ENCODE measurements at places on chromosomes 12 and 14.

DNA sequence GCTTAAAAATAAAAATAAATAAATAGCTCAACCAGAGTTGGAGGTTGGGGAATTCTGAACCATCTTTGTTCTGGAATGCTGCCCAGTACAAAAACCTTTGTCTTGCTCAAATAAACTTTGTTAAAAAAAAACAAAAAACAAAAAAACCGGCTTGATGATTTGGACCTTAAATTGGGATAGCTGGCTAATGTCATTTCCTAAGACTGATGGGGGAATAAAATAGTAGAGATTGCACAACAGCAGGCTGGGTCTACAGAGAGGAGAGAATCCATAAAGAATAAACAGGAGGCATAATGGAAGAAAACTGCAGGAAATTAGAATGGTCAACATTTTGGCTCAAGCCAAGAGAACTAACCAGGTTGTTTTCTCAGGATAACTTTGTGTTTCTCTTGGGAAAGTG, 370.9 kb downstream of the AEBP2 start:
- no peak for DNase-seq

DNA sequence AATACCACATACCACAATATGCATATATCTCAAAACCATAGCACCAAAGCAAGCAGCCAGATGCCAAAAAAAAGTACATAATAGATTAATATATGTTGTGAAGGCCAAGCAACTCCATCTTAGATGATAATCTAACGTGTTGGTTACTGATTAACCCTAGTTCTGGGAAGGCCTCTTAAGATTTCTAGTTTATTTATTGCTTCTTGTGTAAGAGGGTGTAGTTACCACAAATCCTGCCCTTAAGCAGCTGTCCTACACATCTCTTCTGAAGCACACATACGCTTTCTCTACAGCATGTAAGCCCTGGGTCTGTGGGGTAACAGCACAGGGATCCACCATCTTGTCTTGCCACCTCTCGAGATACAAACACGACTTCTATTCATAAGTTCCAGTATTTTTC, 236.8 kb upstream of the AVPR1A start:
- no peak for DNase-seq

DNA sequence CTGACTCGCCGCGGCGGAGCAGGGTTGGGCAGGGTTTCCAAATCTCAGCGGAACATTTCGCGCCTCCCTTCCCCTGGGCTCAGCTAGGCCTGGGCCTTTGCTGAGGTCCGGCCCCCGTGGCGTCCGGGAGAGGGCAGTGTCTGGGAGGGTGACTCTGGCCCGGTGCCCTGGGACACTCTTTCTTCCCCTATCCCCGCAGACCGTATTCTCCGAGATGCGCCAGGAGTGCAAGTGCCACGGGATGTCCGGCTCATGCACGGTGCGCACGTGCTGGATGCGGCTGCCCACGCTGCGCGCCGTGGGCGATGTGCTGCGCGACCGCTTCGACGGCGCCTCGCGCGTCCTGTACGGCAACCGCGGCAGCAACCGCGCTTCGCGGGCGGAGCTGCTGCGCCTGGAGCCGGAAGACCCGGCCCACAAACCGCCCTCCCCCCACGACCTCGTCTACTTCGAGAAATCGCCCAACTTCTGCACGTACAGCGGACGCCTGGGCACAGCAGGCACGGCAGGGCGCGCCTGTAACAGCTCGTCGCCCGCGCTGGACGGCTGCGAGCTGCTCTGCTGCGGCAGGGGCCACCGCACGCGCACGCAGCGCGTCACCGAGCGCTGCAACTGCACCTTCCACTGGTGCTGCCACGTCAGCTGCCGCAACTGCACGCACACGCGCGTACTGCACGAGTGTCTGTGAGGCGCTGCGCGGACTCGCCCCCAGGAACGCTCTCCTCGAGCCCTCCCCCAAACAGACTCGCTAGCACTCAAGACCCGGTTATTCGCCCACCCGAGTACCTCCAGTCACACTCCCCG, 3.0 kb downstream of the WNT1 start:
- DNase-seq: peak; percentile 60

- no peak for DNase-seq
Measured at GRCh38 chr14:54570631-54571415, 3.9 kb downstream of the SAMD4A start.

- DNase-seq: no peak
Measured at GRCh38 chr12:123057513-123058265, 77.2 kb downstream of the ARL6IP4 start.

DNA sequence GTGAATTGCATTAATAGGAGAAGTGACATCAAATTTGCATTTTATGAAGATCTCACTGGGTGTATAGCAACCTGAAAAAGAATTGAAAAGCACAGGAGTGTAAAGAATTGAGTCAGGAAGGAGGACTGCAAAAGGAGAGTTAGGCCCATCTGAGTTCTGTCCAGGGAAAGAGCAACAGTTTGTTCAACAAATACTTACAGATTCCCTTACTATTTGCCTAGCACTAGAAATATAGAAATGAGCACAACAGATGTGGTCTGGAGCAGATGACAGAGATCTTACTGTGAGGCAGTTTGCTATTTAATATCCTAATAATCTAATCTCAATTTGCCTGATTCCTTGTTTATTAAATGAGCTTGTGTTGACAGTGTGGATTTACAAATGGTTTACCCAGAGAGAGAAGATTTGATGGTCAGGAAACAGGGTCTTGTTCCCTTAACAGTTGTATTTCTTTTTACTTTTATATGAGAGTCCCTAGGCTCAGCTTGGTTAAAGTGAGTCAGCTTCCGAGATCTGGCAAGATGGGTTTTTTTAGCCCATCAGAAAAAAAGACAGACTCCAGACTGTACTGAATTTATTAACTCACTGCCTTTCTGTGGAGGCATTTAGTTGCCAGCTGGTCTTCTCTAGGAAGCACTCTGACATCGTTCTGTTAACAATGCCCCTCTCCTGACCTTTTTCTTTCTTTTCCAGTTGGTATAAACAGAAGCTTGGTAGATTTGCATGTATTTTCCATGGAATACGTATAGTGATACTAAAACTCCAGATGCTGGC, 229.7 kb downstream of the TTC6 start:
- no peak for DNase-seq

- DNase-seq: no peak
Measured at GRCh38 chr14:30960216-30960615, 65.2 kb upstream of the AP4S1 start.

DNA sequence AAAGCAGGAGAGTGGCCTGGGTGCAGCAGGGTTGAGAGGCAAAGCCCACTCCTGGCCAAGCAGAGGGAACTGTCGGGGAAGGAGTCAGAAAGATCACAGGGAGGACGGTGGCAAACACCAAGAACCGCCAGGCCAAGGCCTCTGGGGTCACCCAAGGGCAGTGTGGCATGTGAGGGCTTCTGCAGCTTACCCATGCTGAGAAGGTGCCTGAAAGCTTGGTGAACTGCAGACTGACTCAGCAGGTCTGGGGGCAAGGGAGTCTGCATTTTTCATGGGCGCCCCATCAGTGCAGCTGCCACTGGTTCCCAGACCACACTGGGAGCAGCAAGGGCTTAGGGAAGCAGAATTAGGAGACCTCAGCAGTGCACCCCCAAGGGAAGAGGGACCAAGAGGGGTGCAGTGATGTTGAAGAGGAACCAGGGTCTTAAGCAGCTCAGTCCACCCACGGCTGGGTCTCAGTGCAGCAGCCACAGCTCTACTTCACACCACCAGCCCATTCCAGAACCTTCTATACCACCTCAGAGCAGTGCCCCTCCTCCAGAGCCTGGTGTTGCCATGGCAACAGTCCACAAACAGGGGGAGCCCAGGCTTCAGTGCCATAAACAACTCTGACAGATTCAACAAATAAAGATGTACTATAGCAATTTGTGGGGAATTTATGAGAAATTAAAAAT, 59.4 kb downstream of the ITPK1 start:
- no peak for DNase-seq

DNA sequence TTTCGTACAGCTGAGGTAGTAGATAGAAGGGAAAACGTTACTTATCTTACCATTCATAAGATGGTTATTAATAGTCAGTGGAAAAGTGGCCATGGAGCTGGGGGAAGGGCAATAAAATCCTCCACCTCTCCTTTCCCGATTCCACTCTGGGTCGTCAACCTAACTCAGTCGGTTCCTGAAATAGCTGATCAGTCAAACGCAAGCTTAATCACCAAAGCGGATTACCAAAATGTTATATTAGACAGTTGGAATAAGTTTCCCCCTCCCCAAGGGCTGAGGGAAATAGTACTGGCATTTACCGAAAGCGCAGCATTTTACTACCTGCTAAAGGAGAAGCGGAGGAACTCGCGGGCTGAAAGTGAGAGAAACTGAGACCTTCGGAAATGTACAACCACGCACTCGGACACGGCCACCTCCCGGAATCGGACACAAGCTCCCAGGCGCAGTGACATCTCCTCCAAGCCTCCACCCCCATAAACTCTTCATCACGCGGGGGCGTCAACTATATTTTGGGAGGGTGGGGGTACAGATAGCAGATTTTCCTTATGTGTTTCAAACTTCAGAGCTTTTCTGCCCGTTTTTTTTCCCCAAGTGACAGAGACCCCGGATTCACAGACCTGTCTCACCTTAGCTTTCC, 1.2 kb downstream of the PPM1H start:
- DNase-seq: no peak

DNA sequence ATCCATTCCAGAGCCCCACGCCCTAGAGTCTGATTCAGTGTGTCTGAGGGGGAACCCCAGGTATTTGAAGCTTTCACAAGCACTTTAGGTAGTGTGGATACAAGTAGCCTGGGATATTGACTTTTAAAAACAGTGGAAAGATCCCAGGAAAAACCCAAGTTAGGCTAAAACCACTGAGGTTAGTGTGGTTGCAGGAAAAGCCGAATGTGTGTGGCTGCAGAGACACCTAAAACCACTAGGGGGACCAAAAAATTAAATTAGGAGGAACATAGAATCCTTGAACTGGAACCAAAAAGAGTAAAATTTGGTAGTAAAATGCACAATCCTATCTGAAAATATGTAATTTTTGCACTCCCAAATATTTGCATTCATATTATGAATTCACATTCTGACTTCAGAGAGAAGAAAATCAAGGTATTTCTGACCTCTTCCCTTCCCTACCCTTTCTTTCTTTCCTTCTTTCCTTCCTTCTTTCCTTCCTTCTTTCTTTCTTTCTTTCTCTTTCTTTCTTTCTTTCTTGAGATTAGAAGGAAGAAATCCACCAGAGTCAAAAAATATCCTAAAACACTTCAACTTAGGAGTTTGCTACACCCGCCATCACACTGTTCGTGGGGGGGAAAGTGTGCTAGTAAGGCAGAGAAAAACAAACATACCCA, 37.8 kb downstream of the SLCO1A2 start:
- peak; percentile 4 for DNase-seq

GRCh38 chr14:62076368-62076767, 314.1 kb downstream of the SNAPC1 start:
- DNase-seq: no peak

DNA sequence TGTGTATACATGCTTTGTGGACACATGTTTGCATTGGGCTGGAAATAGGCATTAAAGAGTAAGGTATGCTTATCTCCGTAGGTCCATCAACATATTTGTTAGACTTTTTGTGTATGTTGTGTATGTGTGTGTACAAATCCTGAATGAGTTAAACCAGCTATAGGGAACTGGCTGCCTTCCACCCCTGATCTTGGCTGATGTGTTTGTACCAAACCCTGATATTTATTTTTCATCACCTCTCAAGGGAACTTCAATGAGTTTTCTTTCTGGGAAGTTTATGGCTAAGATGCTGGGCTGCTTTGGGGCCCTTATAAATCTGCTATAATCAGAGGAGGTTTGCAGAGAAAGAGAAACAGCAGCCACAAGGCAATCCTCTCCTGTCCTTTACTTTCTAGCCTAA, 37.1 kb upstream of the CISTR start:
- no peak for DNase-seq

- DNase-seq: peak; percentile 2
Measured at GRCh38 chr12:32589165-32589865, 89.8 kb upstream of the DNM1L start.

DNA sequence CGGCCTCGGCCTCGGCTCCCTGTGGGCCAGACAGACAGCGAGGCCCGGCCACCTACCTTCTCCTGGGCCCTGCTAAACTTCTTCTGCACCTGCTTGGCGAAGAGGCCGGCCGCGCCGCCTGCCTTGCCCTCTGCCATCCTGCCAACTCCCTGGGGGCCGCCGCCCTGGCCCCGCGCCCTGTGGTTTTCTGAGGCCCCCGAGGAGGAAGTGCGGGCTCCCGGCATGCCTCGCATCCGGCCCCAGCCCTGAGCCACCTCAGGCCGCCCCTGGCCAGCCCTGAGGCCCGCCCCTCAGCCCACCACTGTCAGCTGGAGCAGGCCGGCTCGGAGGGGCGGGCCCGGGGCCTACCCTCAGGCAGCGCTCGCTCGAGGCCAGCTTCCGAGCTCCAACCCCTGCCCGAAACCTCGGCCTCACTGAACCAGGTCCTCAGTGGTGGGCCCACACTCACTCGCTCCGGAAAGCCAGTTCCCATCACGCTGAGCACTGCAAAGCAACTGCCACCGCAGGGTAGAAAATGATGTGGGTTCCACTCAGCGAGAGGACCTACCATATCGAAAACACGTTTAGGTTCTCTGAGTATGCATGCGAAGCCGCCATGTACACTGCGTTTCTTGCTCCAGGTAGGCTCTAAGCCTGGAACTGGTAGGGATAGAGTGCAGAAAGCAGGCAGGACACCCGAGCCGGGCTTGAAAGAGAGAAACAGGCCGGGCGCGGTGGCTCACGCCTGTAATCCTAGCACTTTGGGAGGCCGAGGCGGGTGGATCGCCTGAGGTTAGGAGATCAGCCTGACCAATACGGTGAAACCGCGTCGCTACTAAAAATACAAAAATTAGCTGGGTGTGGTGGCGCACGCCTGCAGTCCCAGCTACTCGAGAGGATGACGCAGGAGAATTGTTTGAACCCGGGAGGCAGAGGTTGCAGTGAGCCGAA, at the start of gene BIN2:
Gene BIN2 (minus strand): TSS at position 209 of the 930 bp plus-strand sequence. CDS start 72 bp downstream, at position 137.
- DNase-seq: peak; percentile 64

GRCh38 chr12:43233861-43234260, 318.1 kb downstream of the ADAMTS20 start:
- no peak for DNase-seq

DNA sequence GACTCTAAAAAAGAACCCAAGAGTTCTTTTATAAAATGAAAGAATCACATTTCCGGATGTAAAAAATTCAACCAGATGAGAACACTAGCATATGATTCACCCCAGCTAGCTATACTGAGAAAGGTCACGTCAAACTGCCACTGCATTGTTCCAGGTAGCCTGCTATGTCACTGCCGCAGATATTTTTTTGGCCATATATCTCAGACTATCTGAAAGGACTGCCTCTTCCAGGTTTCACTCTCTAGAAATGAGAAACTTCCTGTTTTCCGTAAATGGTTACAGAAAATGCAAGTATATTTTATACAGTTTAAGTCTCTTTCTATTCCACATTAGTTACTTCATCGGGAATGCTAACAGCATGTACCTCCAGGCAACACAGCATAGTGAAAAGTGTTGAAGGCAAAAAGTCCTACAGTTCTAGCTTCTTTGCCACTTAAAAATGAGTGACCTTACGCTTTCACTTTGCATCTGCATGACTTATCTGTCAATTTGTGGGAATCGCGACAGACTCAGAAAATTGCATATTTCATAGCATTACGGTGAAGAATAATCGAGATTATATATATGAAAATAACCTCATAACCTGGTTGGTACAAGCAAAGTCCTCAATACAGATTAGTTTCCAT, 105.2 kb downstream of the MED13L start:
- DNase-seq: no peak
